ENCODE measurements at places on chromosomes 2 and 18. TPM values are rescaled to one million over a fixed set of nuclear protein-coding genes. Genes with fewer than 3 reads are reported as not detected.

Gene RAPH1
- 0.16 TPM for total RNA-seq

DNA sequence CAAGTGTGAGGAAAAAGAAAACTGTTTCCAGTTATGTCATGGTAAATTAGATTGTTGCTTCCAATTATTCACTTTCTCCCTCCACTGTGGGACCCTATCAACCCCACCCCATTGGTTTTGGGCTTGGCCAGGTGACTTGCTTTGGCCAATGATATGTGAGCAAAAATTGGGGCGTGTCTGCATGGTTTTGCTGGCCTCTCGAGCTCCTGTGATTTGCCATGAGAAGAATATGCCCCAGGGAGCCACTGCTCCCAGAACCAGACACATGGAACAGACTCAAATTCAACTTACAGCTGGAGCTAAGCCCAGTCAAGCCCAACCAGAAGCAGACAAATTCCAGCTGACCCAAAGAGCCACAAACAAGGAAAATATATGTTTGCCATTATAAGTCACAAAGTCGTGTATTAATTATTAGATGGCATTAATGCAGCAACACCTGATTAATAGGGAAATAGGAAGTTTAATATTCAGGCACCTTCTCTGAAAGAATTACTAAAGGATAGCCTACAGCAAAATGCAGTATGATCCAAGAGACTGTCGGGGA, 248.9 kb downstream of the ANAPC1 start:
- H3K27me3 ChIP-seq: peaks cover 47% of the 10 kb centered on the region
- H3K36me3 ChIP-seq: peaks cover 19% of the 10 kb centered on the region
- DNase-seq: no peak
- no peak overlapping the region for H3K27ac ChIP-seq
- peaks cover 26% of the 10 kb centered on the region for H3K4me1 ChIP-seq
- no peak overlapping the region for H3K4me3 ChIP-seq

- H3K4me1 ChIP-seq: no peaks in the 10 kb centered on the region
- H3K27me3 ChIP-seq: peaks cover 44% of the 10 kb centered on the region
- no peak overlapping the region for H3K4me3 ChIP-seq
- DNase-seq: no peak
These were observed 25.0 kb upstream of the RAPGEF4 start for GRCh38 chr2:172710584-172711047.

- H3K36me3 ChIP-seq: peaks cover 36% of the 10 kb centered on the region
- no peaks in the 10 kb centered on the region for H3K4me1 ChIP-seq
- H3K27me3 ChIP-seq: peaks cover 22% of the 10 kb centered on the region
- H3K27ac ChIP-seq: no peak overlapping the region
- H3K4me3 ChIP-seq: no peak overlapping the region
These were observed 21.3 kb downstream of the SKA1 start for GRCh38 chr18:50396005-50396660.

DNA sequence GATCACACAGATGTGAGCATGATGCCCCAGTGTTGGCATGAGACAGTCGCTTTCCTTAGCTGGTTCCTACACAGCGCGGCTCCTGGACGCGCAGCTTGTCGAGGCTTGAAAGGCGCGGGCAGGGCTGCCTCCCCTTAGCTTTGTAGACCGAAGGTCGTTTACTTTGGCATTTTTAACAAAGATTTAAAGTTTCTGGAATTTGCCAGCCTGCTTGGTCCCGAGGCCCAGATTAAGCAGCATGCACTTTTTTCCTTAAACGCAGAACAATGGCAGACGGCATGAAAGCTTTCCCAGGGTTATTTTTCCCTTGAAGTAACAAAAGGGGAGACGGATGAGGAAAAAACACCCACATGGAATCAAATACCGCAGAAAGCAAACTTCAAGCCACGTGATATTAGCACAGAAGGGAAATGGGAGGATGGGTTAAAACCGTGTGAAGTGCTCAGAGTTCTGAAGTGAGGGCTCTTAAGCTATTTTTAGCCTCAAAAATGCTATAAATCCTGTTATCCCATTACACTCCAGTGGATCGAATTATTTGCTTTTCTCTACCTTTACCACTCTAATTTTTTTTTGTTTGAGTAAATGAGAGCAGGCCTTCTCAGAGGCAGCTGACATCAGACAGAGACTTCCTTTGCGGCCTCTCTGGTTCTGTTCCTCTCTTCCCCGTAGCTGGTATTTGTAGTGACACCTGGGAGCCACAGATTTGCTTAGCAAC, 55.7 kb downstream of the NPAS2 start:
- no peaks in the 10 kb centered on the region for H3K4me1 ChIP-seq
- H3K36me3 ChIP-seq: no peaks in the 10 kb centered on the region
- no peak for DNase-seq
- no peak overlapping the region for H3K27ac ChIP-seq

DNA sequence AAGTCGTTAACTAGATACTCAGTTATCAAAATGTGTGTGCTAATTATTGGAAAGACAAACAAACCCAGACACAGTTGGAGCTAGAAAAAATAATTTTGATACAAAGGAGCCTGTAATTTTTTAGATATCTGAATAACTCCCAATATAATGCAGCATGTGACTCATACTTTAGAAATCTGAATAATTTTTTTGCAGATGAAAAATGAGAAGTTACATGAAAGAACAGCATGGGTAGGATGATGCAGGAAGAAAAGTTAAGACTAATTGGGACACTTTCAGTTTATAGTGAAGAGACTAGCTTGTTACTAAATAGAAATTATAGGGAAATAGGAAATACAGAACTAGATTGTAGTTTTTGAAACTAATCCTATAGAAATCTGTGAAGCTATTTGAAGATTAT, 945.8 kb downstream of the CBLN2 start:
- no peaks in the 10 kb centered on the region for H3K4me1 ChIP-seq
- no peaks in the 10 kb centered on the region for H3K27me3 ChIP-seq
- DNase-seq: no peak
- no peak overlapping the region for H3K4me3 ChIP-seq

GRCh38 chr2:170680172-170680941, 34.8 kb upstream of the SP5 start:
- no peaks in the 10 kb centered on the region for H3K4me1 ChIP-seq
- H3K36me3 ChIP-seq: no peaks in the 10 kb centered on the region
- no peak overlapping the region for H3K4me3 ChIP-seq
- peaks cover 9% of the 10 kb centered on the region for H3K27me3 ChIP-seq
- DNase-seq: no peak

Measured in activated CD8-positive, alpha-beta memory T cell treated with anti-CD3 and anti-CD28 coated beads, Interleukin-2, amount 10 ng/mL, durations not matched to agents 7 days and 5 days (primary cell).